Foreskin keratinocyte (primary cell): ENCODE measurements at places on chromosomes 4 and X. TPM values are rescaled to one million over a fixed set of nuclear protein-coding genes. Genes with fewer than 3 reads are reported as not detected.

STOX2 gene
- total RNA-seq = 0.75 and 0.99 TPM in 2 replicates

SMR3B gene
- total RNA-seq = not detected in 2 replicates

OCRL gene
- total RNA-seq = 21.0 and 21.2 TPM in 2 replicates

SMIM14 gene
- total RNA-seq = 5.5 and 10.4 TPM in 2 replicates

ANK2 gene
- 0.60 and 1.2 TPM in 2 replicates for total RNA-seq

DNA sequence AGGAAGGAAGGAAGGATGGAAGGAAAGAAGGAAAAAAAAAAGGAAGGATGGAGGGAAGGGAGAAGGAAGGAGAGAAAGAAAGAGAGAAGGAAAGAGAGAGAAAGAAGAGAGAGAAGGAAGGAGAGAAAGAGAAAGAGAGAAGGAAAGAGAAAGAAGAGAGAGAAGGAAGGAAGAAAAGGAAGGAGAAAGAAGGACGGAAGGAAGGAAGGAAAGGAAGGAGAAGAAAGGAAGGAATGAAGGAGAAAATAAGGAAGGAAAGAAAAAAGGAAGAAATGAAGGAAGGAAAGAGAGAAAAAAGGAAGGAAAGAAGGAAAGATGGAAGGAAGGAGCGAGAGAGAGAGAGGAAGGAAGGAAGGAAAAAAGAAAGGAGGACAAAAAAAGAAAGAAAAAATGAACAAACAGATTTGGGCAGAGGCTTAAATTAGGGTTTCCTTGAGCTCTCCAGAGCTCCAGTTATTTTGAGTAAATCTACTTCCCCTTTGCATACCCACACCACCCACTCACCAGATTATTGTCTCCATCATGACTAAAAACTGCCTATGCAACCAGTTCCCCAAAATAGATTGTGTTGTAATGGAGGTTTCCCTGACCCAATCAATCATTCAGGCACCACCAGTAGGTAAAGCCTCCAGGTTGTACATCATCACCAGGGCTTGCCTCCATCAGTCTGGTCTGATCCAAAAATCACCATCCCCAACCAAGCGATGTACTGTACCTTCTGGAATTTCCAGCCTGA, 1722.9 kb upstream of the PCDH10 start:
- DNase-seq = no peak

DNA sequence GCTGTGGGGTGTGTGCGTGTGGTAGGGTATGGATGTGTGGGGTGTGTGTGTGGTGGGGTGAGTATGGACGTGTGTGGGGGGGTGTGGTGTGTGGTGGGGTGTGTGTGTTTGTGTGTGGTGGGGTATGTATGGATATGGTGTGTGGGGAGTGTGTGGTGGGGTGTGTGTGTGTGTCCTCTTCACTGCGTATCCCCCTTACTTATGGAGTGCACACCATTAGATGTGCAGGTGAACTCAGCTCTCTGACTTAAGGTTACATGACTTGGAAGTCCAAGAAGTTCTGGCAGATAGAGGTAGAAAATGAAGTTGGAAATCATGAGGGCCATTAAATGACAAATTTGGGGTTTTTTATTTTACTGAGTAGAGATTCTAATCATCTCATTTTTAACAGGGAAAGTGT, 182.5 kb downstream of the PALLD start:
- DNase-seq = no peak

- peak; percentile 91 for DNase-seq
These were observed 14.0 kb upstream of the TMEM156 start for GRCh38 chr4:39046249-39046648.

DNA sequence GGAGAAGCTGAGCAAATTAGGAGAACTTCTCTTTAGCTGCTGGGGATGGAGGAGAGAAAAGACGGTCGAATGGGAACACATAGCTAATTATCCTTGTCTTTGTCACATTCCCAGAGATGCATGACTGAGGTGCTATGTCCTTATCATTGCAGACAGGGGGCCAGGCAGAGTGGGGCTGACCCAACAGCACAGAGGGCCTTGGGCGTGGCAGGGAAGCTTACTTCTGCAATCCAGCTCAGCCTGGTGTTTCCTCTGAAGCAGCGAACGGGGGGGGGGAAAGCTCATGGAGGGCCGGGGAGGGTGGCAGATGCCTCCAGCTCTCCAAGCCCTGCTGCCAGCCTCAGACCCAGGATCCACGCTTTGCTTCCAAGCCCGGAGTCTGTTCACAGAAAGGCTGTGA, 50.8 kb upstream of the HOPX start:
- no peak for DNase-seq

DNA sequence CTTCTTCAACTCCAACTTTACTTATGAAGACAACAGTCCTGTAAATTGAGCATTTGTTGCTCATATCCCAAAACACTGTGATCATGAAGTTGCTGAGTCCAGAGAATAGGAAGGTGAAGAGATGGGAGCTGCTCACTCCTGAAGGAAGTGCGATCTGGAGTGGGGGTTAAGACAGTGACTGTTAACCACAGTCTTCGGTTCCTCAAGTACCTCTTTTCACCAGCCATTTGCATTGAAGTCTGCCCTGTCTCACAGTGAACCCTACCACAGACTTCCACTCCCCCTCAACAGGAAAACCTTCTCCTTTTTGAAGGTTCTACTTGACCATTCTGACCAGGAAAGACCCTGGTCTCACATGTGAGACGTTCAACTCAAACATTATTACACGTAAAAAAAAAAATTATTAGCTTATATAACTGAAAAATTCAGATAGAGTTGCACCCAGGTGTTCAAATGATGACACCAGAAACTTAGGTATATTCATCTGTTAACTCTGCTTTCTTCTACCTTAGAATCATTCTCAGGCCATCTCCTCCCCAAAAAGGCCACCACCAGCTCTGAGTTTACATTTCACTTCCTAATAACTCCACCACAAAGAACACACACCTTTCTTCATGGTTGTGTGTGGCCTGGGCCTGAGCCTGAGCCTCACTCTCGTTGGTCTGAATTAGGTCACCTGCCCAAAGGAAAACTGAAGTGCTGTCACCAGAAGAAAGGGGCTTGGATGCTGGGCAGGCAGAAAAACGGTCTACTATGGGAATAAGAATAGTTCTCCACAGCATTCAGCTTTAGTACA, 199.2 kb downstream of the DCTD start:
- no peak for DNase-seq

GRCh38 chrX:103099691-103100090, 6.7 kb upstream of the NXF3 start:
- no peak for DNase-seq
